ENCODE measurements at places on chromosomes 2 and 18.
A peak's percentile ranks its signal among the peaks of the same experiment; 100 is the strongest.

- no peak for DNase-seq
These were observed 29.3 kb upstream of the UPP2 start for GRCh38 chr2:158072361-158072760.

DNA sequence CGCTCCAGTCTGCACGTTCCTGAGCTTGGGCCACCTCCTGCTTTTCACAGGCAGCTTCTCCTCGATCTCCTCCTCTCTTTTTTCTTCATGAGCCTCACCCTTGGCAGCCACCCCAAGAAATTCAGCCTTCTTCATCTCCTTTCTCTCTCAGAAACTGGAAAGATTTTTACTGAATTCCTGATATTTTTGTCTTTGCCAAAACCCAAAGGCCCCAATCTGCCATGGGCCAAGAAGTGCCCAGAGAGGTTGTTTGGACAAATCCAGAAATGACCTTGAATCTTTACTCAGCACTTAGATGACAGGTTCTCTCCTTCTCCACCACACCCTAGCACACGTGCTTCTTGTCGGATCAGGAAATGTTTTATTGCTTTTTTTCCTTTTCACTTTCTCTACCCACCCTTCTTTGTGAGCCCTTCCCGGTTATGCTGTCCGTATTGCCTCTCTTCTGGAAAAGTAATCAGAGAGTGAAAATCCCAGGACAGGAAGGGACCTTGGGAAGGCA lies 134.5 kb upstream of the TNP1 start:
- no peak for DNase-seq

- DNase-seq: no peak
These were observed 137.3 kb upstream of the NFATC1 start for GRCh38 chr18:79258447-79258846.

DNA sequence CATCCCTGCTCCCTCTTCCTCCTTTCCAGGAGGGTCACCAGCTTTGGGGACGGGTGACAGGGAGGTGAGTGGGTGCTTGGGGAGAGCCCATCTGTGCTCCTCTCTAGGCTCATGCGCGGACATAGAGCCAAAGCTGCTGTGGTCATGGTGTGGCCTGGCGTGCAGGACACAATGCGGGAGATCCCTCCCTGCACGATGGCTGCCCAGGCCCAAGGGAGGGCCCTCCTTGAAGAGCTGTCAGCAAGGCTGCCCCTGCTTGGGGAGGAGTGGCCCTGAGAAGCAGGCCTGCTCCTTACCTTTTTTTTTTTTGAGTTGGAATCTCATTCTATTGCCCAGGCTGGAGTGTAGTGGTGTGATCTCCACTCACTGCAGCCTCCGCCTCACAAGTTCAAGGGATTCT lies 111.4 kb downstream of the DYSF start:
- DNase-seq: no peak

- DNase-seq: no peak
These were observed 625.0 kb downstream of the TMEM182 start for GRCh38 chr2:103386872-103387271.

- peak; percentile 14 for DNase-seq
These were observed 300.3 kb downstream of the NBAS start for GRCh38 chr2:15260835-15261234.

GRCh38 chr2:9761577-9761976 lies 81.7 kb upstream of the TAF1B start:
- DNase-seq: no peak

All from NCI-H748 treated with DMSO at 0.1 percent for 48 hours (cell line).